ENCODE measurements at places on chromosomes 3 and 15. TPM values are rescaled to one million over a fixed set of nuclear protein-coding genes. Genes with fewer than 3 reads are reported as not detected.

FAM174B gene
- polyA plus RNA-seq, result 0.44 TPM

GPR62 gene
- polyA plus RNA-seq, result not detected

CADPS gene
- not detected for polyA plus RNA-seq

CRABP1 gene
- not detected for polyA plus RNA-seq

PHLDB2 gene
- 21.1 TPM for polyA plus RNA-seq

GADL1 gene
- not detected for polyA plus RNA-seq

KCNMB3 gene
- polyA plus RNA-seq, result 0.67 TPM

AHSG gene
- 0.94 TPM for polyA plus RNA-seq

NPAP1 gene
- not detected for polyA plus RNA-seq

SHC4 gene
- 3.0 TPM for polyA plus RNA-seq

GPD1L gene
- polyA plus RNA-seq, result 4.5 TPM

AQP9 gene
- 0.15 TPM for polyA plus RNA-seq

CA12 gene
- 220 TPM for polyA plus RNA-seq

DLEC1 gene
- polyA plus RNA-seq, result not detected

SH3BP5 gene
- polyA plus RNA-seq, result 20.1 TPM

SLC2A2 gene
- not detected for polyA plus RNA-seq

CCDC50 gene
- polyA plus RNA-seq, result 36.5 TPM

SOX2 gene
- polyA plus RNA-seq, result not detected

TPRG1 gene
- 1.00 TPM for polyA plus RNA-seq

CCR4 gene
- not detected for polyA plus RNA-seq

TRPC1 gene
- 6.9 TPM for polyA plus RNA-seq

KBTBD13 gene
- polyA plus RNA-seq, result not detected

BFSP2 gene
- polyA plus RNA-seq, result not detected

IQCF5 gene
- not detected for polyA plus RNA-seq

OXSR1 gene
- 36.4 TPM for polyA plus RNA-seq

UQCRC1 gene
- polyA plus RNA-seq, result 654 TPM

MYO5C gene
- polyA plus RNA-seq, result 1.2 TPM

RTP3 gene
- not detected for polyA plus RNA-seq

DNAH1 gene
- 0.44 TPM for polyA plus RNA-seq

ROPN1 gene
- polyA plus RNA-seq, result 1.7 TPM

TMEM207 gene
- not detected for polyA plus RNA-seq

HYAL3 gene
- polyA plus RNA-seq, result 23.8 TPM

GUCA1C gene
- 0.15 TPM for polyA plus RNA-seq

CCDC33 gene
- 0.20 TPM for polyA plus RNA-seq

TM4SF4 gene
- not detected for polyA plus RNA-seq

CALML4 gene
- 1.9 TPM for polyA plus RNA-seq

PRR20G gene
- polyA plus RNA-seq, result not detected

CCDC39 gene
- not detected for polyA plus RNA-seq

TRIM69 gene
- polyA plus RNA-seq, result 4.5 TPM

GOLGA8J gene
- not detected for polyA plus RNA-seq

GPR160 gene
- 0.33 TPM for polyA plus RNA-seq

SENP7 gene
- polyA plus RNA-seq, result 1.3 TPM

CORO2B gene
- 2.6 TPM for polyA plus RNA-seq

GOLGA6C gene
- not detected for polyA plus RNA-seq

ARHGAP11A gene
- polyA plus RNA-seq, result 9.9 TPM

EPHB1 gene
- polyA plus RNA-seq, result 0.03 TPM

GP9 gene
- not detected for polyA plus RNA-seq

PATL2 gene
- 0.12 TPM for polyA plus RNA-seq

TMEM42 gene
- 8.3 TPM for polyA plus RNA-seq

CCDC54 gene
- not detected for polyA plus RNA-seq

ADPGK gene
- polyA plus RNA-seq, result 48.5 TPM

MYRIP gene
- not detected for polyA plus RNA-seq

CPNE4 gene
- 0.62 TPM for polyA plus RNA-seq

IL16 gene
- 0.32 TPM for polyA plus RNA-seq

OGG1 gene
- 18.0 TPM for polyA plus RNA-seq
